ENCODE measurements at places on chromosomes 1 and 21.

DNA sequence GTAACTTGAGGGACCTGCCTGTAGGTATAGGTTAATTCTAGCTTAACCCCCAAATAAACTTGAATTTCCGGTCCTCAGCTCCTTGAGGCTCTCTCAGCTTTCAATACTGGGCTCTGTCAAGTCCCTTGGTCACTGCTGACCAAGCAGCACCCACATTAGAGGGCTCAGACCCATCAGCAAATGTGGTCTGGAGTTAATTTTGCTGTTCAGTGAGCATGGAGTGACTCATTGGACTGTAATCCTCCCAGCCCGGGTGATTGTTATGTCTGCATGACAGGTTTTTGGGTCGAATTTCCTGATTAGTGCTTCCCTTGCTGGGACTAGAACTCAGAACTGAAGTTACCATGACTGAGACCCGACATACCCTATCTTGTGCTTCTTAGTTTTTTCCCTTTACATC, 130.6 kb downstream of the URB2 start:
- DNase-seq: peak; percentile 79

DNA sequence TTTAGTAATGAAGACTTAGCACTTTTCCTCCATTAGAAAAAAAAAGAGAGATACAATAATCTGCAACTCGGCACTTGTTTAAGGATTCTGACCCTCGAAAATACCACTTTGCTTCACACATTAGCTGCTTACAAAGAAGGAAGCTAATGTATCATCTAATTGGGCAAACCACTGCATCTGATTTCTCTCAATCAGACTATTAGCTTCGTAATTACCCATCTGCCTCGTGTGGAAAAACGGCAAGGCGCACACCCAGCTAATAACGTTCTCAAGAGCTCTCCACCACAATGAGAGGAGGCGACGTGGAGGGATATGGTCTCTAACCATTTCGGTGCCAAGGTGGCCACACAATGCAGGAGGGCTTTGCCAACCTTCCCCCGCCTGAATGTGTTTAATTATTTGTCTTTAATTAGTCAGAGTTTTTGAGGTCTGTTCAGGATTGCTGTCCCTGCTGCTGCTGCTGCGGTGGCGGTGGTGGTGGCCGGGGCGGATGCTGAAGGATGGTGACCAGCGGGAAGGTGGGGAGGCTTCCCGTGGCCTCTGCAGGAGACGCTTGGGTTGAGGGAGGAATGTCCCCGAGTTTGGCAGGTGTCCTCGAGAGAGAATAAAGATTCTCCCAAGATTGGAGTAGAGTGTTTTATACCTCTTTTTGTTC, 374.5 kb downstream of the RPS6KC1 start:
- DNase-seq: no peak

DNA sequence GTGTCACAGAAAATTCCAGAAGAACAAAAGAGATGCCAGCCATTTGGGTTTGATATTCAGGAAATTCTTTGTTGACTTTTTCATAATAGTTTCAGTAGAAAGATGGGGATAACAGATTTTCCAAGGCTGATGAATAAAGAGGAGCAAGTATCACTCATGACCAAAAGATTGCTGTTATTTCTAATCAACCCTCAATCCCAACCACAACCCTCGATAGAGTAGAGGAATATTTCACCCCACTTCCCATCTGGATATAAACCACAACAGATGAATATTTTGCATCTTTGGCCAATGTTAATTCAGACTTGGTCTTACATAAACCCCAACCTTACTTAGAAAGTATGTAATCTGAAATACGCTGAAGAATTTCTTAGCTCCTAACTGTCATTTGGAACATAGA, 232.4 kb downstream of the SEC16B start:
- peak; percentile 9 for DNase-seq

DNA sequence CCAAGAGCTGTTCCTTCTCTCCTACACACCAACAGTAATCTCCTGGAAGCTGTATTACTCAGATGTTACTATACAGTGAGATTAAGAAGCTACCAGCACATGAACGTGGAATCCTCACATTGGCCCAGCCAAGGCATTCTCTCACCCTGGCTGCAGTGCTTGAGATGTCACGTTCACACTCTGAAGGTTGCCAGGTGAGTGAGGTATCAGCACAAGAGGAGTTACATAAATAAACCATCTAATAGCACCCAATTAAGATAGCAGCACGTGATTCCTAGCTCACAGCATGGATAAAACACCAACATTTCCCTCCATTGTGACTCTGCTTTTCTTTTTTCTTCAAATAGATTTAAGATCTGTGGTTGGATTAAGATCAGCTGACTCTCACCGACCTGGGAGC, 182.8 kb downstream of the PLPP3 start:
- DNase-seq: no peak

- no peak for DNase-seq
Measured at GRCh38 chr1:69269491-69269890, 298.2 kb upstream of the LRRC7 start.

- DNase-seq: no peak
Measured at GRCh38 chr1:245107776-245108114, 47.0 kb upstream of the KIF26B start.

DNA sequence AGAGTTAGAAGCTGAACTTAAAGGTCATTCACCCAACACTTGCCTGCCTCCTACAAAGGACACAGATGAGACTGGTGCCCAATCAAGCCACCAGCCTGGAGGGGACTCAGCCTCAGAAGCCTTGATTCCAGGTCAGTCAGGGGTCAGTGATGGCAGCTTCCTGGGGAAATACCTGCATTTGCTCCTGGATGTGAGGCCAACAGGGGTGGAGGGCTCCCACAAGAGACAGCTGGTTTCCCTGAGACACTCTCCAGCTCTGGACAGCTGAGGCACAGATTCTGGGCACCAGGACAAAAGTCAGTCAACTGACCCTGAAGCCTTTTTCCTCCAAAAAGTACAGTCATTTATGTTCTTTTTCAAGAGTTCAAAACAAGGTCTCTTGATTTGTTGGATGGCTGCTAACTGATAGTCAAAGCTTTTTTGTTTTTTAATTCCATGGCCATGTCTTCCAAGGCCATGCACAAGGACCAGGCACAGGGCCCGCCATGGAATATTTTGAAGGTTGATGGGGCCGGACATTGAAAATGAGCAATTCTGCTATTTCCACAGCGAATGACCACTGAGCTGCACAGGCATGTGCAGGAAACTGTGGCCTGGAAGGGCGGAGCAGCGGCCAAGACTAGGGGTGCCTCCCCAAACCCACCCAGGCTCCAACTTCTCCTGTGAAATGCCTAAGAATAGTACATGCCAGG, 1.8 kb downstream of the C2CD2 start:
- no peak for DNase-seq

GRCh38 chr1:93443454-93443853, 4.5 kb upstream of the FNBP1L start:
- DNase-seq: no peak

- no peak for DNase-seq
Measured at GRCh38 chr1:156164125-156164831, 10.9 kb downstream of the SEMA4A start.

DNA sequence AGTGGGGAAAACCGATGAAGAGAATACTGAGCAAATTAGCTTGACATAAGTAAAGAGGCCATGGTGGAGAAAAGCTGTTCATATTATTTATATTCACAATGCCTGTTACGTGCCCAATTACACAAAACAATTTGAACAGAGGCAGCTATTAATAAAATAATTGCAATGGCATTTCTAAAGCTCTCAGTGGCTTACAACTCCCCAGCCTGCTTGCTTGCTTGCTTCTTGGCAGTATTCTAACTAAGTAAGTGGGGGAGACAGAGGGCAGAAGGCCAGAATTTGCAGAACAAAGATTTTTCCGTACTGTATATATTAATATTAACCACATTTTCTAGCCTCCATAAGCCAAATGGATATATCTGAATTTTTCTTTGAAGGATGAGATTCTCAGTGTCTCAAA, 12.9 kb downstream of the PTPN14 start:
- DNase-seq: no peak

DNA sequence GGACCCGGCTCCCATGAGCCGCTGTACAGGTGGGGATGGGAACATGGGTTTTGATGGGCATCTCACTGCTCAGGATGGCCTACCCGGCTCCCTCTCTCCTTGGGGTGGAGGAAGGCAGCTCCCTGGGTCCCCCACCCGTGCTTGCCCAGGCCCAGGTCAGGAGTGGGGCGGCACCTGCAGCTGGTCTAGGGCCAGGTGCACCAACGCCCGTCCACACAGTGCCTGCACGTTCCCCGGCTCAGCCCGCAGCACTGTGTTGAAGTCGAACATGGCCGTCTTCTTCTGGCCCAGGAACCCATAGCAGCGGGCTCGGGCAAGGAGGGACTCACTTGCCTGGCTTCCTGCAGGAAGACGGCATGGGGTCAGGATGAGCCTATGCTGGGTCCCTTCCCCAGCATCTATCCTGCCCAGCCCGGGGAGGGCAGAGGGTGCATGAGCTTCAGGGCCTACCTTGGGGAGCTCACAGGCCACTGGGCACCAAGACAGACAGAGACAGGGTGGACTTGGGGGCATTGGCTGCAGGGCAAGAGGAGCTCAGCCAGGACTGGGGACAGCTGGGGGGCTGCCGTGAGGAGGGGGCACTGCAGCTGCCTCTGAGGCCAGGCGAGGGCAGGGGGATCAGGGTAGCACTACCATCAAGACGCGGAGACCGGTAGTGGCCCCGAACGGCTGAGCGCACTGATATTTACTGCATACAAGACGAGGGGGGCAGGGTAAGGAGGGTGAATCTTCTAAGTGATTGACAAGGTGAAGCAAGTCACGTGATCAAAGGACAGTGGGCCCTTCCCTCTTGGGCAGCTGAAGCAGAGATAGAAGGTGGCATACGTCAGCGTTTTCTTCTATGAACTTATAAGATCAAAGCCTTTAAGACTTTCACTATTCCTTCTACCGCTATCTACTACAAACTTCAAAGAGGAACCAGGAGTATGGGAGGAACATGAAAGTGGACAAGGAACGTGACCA, 17.8 kb downstream of the TTC34 start:
- no peak for DNase-seq

DNA sequence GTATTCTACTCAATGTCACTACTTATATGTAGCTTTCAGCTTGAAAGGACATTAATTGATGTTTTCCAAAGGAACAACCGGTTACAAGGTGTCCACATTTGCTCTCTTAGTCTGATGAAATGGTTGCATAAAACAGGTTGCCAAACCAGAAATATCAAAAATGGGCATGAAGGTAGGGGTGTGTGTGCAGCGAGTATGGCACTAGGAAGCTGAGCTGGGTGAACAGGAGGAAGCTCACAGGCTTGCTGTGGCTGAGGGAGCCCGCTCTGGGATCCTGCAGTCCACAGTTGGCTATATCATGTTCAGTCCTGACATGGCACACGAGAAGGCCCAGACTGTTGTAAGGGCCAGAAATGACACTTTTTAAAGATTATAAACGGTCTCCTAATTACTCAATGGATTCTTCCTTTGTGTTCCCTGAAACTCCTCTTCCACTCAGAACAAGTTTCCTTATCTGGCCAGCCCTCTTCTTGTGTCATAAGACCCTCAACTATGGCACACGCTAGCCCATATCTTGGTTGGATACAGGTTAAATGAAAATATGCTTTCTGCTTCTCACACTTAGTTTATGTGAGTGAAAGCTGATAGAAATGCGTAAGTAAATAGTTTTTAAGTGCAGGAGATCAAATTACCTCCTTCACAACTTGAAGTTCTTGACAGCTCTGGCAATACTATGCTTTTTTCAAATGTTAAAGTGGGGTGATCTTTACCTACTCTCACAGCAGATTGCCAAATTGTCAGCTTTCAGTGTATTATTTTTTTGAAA, 201.5 kb downstream of the LMO4 start:
- DNase-seq: no peak

GRCh38 chr1:204190212-204191211, 5.8 kb downstream of the KISS1 start:
- DNase-seq: peak; percentile 66

DNA sequence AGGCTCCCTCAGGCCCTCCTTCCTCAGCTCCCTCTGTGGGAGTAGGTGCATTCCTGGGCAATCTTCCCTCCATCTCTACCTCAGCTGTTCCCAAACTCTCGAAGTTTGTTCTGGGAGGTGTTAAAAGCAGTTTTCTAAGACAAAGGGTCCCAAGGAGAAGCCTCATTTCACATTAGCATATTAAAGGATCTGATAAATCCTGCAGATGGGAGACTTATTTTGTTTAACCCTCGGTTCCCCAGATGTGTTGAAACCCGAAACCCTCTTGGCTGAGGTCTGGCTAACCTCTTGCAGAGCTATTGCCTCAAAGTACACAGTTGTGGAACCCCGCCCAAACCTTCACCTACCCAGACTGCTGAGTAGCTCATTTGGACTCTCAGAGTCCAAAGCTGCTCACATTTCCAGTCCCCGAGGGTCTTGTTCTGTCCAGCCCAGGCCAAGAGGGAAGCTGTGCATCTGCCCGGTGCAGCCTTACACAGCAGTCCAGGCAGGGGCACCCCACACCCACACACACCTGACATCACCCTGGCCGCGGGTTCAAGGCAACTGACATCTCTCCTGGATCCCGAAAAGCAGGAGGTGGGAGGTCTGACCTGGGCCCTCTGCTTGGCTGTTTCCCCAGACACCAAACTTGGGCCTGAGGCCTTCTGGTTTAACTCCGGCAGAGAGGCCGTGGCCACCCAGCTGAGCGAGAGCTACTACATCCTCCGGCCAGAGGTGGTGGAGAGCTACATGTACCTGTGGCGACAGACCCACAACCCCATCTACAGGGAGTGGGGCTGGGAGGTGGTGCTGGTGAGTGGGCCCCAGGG, 19.5 kb upstream of the SELENON start:
- DNase-seq: no peak

GRCh38 chr1:58782178-58783089, 1.4 kb downstream of the JUN start:
- DNase-seq: peak; percentile 48

GRCh38 chr1:161038523-161039153, at the start of gene TSTD1:
Gene TSTD1, minus strand, starts transcription at chr1:161038964. Its CDS starts 75 bp downstream, at chr1:161038889.
- DNase-seq: no peak

DNA sequence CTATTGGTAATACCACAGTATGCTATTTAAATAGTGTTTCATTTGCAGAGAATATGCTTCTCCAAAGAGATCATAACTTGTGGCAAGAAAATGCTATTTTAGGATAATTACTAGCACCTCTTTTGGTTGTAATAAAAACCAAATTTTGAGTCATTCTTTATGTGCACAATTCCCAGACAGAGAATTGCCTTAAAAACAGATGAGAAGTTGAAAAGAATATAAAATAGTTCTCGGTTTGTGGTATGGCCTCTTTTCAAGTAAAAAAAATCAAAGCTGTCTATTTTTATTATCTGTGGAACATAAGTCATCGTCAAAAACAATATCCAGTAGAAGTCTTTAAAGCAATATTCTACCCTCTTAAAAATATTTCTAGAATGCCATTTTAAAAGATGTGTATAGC, 185.9 kb downstream of the GREM2 start:
- DNase-seq: peak; percentile 47

GRCh38 chr1:62198781-62199125, 4.1 kb downstream of the L1TD1 start:
- DNase-seq: peak; percentile 10

- no peak for DNase-seq
Measured at GRCh38 chr21:29726044-29726443, 213.8 kb downstream of the GRIK1 start.

GRCh38 chr1:202129453-202130296, 7.0 kb downstream of the GPR37L1 start:
- DNase-seq: no peak
